CD4-positive, alpha-beta T cell treated with Interleukin-15 for 4 hours (primary cell): ENCODE measurements at places on chromosomes 12 and 14.

- no peak for DNase-seq
Observed at GRCh38 chr14:98956661-98957060, 315.3 kb downstream of the BCL11B start.

DNA sequence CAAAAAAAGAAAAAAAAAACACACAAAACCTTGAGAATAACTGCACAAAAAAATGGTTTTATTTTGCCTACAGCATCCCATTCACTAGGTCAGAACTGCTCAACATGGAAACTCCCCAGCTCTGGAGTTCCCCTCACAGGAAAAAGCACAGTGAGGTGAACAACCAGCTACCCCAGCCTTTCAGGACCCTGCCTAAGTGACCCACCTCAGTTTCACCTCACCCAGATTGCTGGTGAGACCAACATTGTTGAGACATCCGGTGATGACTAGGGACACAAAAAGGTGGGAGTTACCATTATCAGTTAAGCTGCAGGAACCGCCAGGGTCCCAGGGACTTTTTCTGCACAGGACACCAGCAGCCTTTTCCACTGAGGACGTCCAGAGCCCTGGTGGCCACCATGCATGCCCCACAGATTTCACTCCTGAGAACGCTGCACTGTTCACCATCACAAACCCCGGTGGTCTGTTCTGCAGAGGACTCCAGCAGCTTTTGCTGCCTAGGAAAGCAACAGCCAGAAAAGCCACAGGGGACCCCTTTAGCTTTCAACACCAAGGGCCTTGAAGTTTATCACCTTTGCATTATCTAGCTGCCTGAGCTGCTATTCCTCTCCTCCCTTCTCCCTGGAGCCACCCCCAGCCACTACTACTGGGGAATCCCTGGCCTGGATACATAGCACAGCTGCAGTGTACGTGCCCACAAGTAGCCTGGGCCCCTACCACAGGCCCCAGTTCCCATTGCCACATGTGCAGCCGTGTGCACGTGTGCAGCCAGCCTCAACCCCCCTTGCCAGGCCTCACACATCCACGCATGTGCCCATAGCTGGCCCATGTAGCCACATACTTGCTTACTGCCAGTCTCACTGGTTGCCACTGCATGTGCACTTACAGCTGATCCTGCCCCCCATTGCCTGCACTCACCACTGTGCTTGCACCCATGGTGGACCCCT is 62.5 kb upstream of the FAR2 start:
- no peak for DNase-seq

- DNase-seq, result no peak
Observed at GRCh38 chr14:54570631-54571415, 3.9 kb downstream of the SAMD4A start.

GRCh38 chr14:105445901-105446845 is 26.5 kb downstream of the MTA1 start:
- no peak for DNase-seq

DNA sequence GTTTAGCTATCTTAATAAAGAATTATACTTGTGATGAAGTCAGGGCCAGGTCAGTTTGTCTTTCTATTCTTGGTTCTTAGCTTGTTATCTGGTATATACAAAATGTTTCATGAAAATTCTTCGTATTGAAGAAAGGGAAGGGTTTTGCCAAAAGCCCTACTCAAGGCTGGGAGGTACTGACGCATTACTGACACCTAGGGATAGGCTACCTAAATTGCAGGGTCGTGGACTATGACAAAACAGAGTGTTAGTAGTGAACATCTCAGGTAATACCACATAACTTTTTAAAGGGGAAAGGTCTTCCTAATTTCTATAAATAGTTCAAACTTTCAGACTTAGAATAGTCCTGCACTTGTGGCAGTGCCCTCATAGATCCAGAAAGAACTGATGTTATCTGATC is 246.3 kb downstream of the RGS6 start:
- DNase-seq, result no peak

- DNase-seq, result no peak
Observed at GRCh38 chr12:1132311-1132710, 141.3 kb downstream of the ERC1 start.
